ENCODE measurements at places on chromosomes 2 and 18. TPM values are rescaled to one million over a fixed set of nuclear protein-coding genes. Genes with fewer than 3 reads are reported as not detected.

The SNED1 gene
- 1.8 TPM for total RNA-seq

DNA sequence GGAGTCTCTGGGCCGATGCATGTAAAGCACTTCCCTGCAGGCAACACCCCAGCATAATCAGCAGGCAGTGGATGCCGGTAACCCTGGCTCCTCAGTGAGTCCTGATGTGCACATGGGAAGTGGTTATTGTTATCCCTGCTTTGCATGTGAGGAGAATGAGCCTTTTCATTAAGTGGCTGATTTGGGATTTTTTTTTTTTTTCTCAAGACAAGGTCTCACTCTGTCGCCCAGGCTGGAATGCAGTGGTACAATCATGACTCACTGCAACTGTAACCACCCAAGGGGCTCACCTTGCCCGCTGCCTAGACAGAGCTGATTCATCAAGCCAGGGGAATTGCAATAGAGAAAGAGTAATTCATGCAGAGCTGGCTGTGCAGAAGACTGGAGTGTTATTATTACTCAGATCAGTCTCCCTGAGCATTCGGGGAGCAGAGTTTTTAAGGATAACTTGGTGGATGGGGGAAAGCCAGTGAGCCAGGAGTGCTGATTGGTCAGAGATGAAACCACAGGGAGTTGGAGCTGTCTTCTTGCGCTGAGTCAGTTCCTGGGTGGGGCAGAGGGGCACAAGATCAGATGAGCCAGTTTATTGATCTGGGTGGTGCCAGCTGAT, 95.4 kb downstream of the SOCS6 start:
- no peak for DNase-seq

The ELOA2 gene
- total RNA-seq = not detected

- no peak for DNase-seq
Measured at GRCh38 chr2:123791684-123792083, 233.4 kb upstream of the CNTNAP5 start.

GRCh38 chr18:58578835-58579560, 49.9 kb downstream of the ALPK2 start:
- DNase-seq = no peak

DNA sequence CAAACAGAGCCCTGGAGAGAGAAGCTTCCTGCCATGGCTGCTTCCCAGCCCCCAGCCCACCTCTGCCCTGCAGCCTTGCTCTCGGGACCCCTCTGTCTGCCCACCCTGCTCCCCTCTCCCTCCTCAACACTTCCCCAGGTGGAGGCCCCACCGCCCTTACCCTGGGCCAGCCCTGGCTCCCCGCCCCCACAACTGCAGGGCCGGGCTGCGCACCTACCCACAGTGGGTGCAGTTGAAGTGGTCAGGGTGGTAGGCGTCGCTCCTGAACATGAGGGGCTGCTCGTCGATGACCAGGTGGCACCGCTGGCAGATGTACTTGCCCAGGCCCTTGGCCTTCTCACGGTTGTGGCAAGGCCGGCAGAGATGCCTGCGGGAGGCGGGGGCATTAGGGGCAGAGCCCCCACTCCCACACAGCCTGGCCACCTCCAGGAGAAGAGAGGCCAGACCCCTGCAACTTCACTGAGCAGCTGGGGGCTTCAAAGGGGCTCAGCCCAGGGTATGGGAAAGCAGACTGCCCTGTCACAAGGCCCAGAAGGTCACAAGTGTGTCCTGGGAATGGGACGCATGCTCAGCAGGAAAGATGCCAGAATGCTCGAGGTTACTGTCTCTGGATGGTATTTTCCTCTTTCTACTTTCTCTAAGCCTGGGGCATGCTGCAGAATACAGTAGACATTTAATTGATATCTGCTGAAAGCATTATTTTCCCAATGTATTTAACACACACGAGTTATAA, 3.1 kb upstream of the GPR17 start:
- DNase-seq = no peak

The CETN1 gene
- total RNA-seq = not detected

- DNase-seq = no peak
Measured at GRCh38 chr18:46340716-46341115, 236.5 kb downstream of the HAUS1 start.

DNA sequence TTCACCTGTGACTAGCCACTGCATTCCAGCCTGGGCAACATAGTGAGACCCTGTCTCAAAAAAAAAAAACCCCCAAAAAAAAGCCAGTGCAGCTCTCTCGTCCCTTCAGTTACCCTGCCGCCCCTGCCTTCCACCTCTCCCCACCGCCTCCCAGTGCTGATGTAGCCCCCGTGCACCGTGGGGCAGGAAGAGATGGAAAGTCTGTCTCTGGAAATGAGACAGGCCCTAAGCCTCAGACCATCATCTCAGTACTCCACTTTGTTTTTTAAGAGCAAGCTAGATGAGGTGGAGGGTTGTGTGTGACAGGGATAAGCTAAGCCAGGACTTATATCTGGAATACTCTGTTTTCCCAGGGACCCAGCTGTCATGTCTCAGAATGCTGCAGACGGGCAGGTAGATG, 32.0 kb downstream of the MERTK start:
- DNase-seq = no peak

- no peak for DNase-seq
Measured at GRCh38 chr18:13608791-13609532, 117.4 kb downstream of the FAM210A start.

DNA sequence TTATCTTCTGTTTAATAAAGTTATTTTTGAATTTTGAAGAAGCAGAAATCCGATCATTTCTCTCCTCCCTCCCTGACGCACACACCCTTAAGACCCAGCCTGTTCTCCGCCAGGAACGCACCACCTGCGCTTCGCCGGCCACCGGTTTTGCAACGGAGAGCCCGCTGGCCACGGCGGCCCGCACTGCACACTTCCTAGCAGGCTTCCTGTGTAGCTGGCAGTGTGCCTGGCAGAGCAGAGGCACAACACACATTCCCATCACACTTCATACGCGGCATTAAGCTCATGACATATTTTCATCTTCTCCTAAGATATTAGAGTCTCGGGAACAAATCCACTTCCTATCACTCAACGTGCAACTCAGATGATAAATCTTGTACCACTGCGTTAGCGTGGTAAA, 148.0 kb downstream of the HDAC4 start:
- DNase-seq = no peak

DNA sequence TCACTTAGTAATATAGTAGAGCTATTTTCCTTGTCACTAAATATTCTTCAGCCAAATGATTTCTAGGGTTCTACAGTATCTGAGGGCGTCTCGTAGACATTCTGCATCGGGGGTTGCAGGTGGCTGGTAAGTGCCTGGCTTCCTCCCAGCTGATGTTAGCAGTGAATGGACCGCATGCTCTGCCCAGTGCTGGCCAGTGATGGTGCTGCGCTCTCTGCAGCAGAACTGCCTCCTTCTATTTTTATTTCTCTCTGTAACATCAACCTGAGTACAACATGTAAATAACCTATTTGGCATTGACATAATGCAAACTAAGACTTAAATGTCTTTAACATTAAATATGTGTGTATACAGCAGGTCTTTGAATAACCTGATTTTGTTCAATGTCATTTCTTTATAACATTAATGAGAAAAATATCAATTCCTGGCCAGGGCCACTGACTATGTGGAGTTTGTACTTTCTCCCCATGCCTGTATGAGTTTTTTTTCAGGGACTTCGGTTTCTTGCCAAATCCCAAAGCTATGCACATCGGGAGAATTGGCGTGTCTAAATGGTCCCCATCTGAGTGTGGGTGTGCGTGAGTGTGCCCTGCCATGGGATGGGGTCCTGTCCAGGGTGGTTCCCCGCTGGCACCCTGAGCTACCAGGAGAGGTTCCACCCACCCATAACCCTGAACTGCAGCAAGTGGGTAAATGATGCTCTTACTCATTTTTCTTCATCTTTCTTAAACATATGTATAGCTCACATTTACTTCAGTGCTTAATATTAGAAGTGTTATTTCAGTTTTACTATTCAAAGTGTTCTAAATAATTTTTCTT, 278.2 kb upstream of the EPAS1 start:
- DNase-seq = no peak

DNA sequence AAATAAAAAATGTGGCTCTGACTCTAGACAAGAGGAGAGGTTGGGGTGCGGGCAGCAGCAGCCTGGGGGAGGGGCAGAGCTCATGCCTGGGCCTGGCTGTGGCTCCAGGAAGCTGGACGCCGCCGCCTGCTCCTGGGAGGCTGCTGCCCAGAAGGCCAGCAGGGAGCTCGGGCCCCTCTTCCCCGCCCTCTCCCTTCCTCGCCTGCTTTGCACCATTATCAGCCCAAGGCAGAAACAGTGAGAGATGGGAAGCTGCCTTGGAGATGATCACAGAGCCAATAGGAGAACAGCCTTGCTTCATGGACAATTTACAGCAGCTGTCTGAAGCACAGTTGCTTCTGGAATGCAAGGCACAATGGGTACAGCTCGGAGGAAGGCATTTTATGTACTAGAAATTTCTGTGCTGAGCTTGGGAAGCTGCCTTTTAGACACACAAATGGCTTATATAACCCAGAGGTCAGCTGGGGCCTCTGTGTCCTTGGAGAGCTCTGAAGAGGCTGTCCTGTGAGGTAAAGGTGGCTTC, 55.3 kb upstream of the AFF3 start:
- DNase-seq = peak; percentile 65

DNA sequence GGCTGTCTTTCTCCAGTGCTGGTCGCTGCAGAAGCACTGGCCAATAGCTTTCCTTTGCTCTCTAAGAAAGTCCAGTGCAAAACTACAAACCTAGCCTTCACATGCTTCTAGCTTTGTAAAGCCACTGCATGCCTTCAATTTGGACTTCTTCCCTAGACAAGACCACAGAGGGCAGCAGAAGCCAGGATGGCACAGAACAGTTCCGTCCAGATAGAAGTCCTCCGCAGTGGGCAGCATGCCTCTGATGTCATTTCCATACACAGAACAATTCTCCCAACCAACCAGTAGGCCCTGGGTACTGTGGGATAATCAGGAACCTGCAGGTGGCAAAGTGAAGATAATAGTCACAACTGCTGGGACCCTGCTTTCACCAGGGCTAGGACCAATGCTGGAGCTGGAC, 3.3 kb downstream of the ST6GAL2 start:
- no peak for DNase-seq

DNA sequence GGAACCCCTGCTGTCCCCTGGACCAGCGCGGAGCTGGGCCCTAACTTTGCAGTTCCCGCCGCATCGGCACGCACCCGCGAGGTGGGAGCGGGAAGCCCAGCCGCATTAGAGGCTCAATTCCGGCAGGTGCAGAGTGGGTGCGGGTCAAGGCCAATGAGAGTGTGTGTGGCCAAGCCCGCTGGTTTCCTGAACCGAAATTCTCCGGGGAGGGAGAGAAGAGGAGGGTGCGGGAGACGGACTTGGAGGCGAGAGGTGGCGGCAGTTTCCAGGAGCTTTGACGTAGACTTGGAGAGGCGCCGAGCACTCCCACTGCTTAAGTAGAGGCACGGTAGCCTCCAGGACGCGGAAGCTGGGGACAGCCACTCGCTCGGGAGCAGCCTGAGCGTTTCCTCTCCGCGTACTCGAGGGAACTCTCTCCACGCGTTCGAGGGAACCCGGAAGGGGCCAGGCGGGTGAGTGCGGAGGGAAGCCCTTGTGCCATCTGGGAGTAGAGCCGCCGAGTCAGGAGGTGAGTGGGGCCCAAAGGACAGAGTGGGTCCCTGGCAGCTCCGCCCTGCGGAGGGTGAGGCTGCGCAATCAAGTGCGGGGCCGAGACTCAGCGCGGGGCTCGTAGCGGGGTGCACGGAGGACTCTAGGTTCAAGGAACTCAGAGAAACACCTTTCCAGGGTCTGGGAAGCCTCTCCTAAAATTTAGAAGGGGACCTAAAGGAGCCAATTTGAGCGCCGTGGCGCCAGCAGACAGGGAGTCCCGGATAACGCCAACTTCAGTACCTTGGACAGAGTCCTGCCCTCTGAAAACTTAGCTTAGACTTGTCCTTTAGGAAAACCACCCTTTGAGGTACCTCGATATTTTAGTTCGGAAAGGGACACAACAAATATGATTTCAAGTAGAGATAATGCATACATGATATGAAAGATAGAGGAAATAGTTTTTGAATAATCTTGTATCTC, at the start of gene FAM237A:
Gene FAM237A (plus strand): TSS at position 413 of the 951 bp plus-strand sequence. CDS start 1,750 bp downstream, outside the sequence.
- DNase-seq = peak; percentile 61

DNA sequence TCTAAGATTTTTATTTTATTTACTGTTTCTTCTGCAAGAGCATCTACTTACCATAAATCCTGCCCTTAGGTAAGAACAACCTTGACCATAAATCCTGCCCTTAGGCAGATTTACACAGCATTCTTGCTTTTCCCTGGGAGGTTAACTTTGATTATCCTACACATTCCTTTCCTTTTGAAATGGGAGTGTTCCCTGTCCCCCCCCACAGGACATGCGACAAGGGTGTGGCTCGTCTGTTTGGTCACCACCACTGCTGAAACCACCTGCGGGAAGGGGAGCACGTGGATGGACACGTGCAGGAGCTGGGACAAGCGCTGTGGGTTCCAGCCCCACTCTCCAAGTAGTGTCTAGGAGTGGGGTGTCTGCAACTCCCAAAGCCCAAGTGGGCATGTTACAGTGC, 239.3 kb upstream of the SP5 start:
- no peak for DNase-seq

GRCh38 chr2:10140841-10141610, 18.5 kb downstream of the RRM2 start:
- DNase-seq = no peak

The ORC2 gene
- 65.2 TPM for total RNA-seq

The KCNJ3 gene
- not detected for total RNA-seq

DNA sequence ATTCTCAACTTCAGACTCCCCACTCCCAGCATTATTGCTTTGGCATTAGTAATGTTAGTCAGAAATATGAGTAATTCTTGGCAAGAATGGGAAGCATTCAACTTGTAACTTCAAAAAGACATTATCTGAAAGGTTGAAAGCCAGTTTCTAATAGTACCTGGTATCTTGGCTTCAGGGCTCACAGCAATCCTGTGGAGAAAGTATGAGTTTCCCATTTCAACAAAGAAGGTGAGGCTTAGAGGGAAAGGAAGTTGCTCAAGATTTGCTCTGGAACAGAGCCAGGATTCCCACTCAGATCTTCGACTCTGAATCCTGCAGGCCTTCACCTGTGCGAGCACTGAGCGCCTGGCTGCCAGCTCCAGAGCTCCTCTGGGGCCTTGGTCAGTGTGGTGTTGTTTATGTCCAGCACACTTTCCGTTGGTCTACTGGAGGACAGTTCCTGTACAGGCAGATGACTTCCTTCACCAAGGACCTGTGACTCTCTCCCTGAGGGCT, 136.1 kb downstream of the MCFD2 start:
- no peak for DNase-seq

DNA sequence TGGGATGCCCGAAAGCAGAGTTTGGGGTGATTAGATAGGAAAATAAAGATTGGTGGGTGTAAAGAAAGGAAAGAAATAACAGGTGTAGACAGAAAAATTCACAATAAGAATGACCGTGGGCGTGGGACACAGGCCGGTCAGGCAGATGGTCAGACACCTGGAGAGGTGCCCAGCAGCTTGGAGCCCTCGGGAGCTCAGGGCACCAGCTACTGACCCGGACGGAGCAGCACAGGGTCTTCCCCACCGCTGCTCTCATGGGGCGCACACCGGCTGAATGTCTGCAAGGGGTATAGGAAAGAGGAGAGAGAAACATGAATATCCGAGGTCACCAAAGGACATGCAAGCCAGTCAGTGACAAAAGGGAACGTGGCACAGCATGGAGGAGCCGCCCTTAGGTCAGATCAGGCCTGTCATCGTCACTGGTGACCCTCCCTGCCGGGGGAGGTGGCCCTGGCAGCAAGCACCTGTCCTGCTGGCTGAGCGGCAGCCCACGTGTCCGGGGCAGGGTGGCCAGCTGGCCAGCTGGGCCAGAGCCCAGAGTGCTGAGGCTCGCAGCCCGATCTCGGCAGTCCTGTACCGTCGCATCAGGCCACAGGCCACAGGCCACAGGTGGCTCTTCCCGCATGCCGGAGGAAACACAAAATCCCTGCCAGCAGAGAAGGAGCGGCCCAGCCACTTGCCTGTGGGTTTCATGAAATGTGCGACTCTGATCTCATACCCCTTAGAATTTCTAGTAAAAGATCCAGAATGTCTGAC, 112.0 kb upstream of the NDUFV2 start:
- no peak for DNase-seq

The NR4A2 gene
- 1.5 TPM for total RNA-seq
